ENCODE measurements at places on chromosomes 1 and 21.

DNA sequence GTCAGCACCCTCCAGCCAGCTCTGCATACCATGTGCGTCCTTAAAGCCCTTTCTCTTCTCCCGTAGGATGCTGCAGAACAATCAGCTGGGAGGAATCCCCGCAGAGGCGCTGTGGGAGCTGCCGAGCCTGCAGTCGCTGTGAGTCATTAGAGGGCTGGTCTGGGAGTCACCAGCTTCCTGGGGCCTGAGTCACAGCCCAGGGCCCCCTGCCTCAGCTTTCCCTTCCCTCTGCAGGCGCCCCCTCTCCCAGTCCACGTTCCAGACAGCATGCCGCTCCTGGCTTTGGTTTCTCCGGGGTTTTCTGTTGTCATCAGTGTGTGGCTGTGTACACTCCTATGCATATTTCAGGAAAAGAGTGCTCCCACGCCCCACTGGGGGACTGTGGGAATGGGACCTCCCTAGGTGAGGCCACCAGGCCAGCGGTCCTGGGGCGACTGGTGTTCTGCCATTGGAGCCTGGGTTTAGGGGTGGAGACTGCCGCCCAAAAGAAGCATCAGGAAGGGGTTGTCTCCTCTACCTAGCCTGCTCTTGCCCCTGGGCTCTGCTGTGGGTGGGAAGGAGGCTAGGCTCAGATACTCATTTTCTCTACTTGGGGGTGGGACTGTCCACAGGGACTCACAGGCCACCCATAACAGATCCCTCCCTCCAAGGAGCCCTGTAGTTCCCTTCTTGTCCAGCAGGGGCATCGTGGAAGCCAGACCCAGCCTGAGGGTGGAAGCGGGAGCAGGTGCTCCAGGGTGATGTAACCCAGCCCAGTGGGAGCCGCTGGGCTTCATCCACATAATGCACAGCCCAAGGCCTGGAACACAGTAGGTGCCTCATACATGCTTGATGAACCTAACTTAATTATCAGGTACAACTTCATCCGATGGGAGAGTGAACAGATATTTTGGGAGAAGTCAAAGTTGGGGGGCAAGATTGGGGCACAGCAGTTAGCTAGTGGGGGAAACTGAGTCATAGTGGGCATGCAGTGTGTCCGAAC is 42.5 kb downstream of the LGR6 start:
- DNase-seq, result peak; percentile 79

DNA sequence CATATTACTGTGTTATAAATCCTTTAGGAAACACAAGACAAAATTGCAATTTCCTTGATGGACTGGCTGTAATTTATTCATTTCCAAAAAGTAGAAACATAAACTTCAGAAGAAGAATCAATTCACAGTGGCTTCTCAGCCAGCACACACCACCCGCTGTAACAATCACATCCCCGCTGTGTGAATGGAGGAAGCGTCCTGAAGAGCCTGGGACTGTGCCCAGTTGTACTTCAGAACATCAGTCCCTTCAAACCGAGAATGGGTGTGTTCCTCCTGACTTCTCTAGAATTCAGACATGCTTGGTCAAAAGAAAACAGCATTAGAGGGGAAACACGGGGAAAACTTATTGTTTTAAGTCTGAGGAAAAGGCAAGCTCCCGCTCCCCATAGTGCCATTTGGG is 28.8 kb upstream of the CD84 start:
- no peak for DNase-seq

DNA sequence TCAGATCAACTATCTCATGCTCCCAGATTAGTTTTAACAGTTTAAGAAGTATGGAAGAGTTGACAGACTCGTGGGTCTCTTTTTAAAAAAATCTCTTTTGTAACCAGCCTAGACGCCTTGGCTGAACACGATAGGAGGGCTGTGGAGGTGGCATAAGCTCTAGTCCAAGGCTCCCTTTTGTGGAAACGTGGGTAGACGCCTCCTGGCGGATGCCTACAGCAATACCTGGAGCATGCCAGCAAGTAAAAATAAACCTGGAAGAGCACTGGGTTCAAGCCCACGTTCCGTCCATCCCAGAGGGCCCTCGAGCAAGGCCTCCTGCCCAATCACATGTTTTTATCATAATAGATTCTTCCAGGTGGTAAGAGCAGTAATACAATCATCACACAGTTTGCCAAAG is 87.9 kb downstream of the RGS7 start:
- no peak for DNase-seq

DNA sequence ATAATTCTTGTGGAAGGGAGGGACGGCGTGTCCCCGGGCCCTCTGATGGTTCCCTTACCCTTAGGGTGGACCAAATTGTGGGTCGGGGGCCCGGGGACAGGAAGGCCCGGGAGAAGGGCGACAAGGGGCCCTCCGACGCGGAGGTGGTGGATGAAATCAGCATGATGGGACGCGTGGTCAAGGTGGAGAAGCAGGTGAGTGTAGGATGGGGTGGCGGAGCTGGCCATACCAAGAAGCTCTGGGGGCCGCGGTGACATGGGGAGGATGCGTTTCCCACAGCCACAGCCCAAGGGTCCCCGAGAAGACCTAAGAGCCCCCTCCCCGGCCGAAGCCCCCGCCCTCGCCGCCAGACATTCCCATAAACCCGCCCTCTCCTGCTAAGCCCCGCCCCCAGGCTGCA is 24.6 kb downstream of the CITED4 start:
- no peak for DNase-seq

GRCh38 chr1:67931198-67931597 is 97.9 kb upstream of the GNG12 start:
- no peak for DNase-seq

DNA sequence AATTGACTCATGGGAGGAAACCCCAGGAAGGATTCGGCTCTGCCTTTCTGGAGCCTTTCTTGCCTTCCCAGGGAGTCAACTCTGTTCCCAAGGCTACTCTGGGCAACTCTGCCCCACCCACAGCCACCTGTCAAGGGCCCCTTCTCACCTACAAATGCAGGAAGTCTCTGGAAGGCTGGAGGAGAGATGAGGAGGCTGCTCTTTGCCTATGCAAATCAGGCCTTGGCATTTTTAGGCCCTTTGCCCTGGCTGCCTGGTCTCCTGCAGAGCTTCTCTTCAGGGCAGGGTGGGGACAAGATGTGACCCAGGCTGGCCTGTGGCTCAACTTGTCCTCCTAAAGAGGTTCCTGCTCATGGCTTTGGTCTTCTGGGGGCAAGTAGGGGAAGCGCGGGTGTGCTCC is 5.4 kb downstream of the SLC6A9 start:
- no peak for DNase-seq
